ENCODE measurements at places on chromosomes 11 and 22.

- DNase-seq: no peak
These were observed 1.4 kb upstream of the KRTAP5-6 start for GRCh38 chr11:1695548-1696108.

DNA sequence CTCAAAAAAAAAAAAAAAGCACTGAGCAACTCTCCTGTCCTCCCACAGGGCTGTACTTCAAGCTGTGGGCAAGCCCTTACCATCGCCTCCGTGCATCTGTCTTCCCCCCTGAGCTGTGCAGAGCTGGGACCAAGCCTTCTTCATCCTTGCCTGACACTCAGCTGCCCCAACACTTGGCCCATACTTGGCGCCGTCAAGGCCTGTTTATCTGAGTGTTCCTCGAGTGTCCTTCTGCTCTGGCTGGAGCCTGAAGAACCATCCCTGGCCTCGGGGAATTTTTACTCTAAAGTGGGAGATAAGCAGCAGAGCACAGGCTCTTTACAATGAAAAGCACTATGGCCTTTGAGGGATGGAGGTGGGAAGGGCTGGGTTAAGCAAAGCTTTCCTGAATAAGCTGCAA is 1.6 kb upstream of the TIRAP start:
- DNase-seq: no peak

DNA sequence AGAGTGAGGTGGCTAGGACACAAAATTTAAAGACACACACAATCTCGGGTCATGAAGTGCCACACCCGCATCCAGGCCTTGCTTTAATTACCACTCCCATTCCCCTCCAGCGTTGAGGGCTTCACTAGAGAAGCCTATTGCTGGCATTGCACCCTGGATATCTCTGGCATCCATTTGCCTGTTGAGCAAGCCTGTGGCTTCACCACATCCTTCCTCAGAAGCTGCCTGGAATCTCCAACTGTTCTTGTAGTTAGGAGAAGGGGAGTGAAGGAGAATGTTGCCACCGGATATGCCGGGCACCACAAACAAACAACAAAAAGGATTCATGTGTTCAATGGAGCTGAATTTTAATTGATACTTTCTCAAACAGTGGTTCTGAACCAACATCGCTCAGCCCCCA is 34.4 kb upstream of the RCN1 start:
- DNase-seq: no peak

DNA sequence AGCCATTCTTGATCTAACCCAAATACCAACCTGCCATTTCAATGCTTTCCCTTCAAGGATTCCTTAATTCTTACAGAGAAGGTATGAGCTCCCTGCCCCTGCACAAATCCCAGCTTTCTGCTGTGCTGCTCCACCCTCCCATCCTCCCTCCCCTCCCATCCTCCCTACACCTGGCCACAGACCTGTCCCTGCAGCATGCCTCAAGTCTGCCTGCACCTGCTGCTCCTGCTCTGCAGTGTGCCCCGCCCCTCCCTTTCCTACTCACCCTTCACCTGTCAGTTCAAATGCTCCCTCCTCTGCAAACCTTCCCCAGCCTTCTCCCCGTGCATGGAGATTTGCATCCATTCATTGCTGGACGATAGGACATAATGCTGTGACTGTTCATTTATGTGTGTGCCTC is 139.9 kb upstream of the NARS2 start:
- no peak for DNase-seq

DNA sequence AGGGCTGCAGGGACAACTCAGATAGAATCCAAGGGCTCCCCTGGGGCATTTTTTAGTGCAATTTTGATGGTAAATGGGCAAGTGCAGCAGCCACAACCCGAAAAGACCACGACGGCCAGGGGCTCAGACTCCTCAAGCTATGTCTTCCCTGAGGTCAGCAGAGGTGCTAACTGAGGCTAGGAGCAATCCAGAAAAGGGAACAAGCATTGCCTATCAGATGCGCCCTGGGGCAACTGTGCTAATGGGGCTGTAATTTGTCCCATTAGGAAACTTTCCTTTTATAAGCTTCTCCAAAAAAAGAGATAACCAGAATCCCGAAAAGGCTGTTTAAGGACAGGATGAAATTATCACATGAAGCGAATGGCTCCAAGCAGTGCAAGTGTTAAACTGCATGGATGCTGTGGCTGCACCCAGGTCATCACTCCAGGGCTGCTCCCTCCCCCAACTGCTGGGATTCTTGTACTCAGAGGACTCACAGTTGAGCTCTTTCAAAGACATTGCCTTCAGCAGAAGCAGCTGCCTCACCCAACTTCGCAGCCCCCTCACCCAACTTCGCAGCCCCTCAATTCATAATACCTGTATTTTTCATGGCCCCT is 2.8 kb upstream of the CD3E start:
- DNase-seq: no peak

- DNase-seq: no peak
These were observed 217.7 kb downstream of the MN1 start for GRCh38 chr22:27583856-27584255.

DNA sequence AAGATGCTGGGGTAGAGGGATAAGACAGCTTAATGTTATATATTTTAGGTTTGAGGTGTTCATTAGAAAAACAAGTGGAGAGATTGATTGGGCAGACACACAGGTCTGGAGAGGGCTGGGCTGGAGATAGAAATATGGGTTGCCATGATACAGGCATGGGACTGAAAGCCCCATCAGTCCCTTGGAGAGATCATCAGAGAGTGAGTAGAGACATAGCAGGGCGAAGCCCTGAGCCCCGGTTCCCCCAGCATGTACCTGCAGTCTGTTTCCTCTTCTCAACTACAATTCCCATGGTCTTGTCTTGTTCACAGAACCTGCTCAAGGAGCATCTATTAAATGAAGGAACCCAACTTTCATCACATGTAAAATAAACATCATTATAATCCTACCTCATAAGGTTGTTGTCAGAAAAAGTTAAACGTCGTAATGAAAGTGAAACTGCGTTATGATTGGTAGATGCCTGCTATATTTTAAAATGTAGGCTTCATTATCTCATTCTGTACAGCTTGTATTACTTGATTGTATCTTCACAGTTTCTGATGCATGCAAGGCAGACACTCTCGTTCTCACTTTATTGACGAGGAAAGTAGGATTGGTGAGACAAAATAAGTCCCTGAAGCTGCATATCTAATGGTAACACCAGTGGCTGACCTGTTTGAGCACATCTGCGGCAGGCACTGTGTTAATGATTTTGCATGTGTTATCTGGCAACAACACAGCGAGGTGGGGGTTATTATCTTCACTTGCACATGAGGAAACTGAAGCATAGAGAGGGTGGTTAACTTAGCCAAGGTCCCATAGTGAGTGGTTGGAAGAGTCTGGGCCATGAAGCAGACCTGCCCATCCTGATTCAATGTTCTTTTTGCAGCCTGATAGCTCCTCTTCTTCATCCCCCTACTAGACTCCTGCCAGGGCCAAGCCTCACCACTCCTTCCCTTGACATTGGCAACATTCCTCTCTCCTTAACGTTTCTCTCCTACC is 63.5 kb downstream of the ENDOD1 start:
- no peak for DNase-seq

DNA sequence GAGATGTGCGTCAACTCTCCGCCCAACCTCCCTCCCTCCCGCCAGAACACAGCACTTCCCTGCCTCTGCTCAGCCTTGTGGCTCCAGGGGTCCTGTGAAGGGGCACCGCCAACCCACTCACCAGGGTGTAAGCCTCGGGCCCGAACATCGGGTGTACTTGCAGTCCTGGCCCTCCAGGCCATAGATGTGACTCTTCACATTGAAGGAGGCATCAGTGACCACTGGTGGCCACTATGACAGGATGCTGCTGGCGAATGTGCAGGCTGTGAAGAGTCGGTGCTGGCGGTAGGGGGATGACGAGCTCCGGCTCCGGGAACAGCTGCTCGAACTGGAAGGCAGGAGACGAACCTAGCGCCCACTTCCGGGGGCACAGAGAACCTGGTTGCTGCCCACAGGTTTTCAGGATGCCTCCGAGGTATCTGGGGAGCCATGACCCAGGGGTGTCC is 97.4 kb downstream of the MED15 start:
- DNase-seq: no peak

DNA sequence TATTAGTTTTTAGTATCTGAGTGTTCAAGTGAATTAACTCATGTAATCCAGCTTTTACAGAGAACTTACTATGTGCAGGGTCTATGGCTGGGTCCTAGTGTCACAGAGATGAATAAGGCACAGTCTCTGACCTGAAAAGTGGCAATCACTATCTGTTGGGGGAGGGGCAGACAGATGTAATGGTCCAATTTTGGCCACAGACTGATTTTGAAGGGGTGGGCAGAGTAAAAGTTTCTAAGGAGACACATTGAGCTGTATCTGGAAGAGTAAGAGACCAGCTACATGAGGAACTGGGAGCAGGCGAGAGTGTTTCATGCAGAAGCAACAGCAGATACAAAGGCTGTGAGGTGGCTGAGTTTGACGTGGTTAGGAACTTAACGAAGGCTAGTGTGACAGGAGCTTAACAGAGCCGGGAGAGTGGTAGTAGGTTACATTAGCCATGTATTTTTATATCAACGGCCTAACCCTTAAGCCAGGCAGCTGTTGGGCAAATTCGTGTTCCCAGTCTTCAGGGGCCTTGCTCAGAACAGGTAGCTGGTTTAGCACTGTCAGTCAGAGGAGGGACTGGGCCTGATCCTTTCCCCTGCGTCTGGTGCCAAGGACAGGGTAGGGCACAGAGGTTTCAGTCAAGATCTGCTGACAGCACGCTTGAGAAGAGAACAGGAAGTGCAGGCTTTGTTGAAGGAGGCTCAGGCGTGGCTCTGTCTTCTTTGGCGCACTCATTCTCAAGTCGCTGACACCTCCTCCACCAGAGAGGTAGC is 1.4 kb upstream of the STIM1 start:
- no peak for DNase-seq

GRCh38 chr11:82747471-82747870 is 13.8 kb upstream of the FAM181B start:
- DNase-seq: no peak

GRCh38 chr11:75269367-75269660 is 28.7 kb downstream of the TPBGL start:
- DNase-seq: no peak

GRCh38 chr11:3036419-3036818 is 20.8 kb downstream of the CARS1 start:
- DNase-seq: no peak

- DNase-seq: no peak
These were observed 404.2 kb downstream of the LUZP2 start for GRCh38 chr11:24900960-24901549.

DNA sequence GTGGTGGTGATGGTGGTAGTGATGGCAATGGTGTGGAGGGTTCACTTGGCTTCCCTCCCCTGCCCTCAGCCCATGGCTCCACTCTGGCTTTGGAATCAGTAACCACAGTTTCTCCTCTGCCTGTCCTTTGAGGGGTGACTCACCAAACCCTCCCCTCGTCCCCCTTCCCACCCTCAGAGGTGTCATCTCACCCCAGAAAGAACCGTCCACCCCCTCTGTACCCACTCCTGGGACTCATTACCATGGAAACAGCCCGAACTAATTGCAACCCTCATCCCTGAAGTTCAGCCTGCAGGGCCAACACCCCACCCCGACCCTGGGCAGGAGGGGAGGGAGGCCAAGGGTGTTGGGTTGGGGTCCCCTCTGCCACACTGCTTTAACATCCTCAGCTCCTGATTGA is 26.6 kb downstream of the PHLDB1 start:
- no peak for DNase-seq

DNA sequence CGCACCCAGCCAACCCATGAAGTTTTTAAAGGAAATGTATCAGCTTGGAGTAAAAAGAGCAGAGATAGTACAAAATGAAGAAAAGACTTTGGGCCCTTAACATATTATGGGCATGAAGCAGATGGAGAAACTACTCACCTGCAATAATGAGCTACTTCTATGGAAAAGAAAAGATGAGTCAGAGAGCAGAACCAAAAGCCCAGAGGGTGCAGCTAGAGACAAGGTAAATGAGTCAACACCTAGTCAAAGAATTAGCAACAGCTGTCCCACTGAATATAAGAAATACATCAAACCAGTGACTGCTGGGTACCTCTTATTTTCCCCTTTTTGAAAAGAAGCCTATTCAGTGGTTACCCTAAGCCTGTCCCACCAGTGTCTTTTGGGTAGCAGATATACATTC is 61.8 kb downstream of the RPL27A start:
- DNase-seq: no peak

GRCh38 chr11:128029219-128029722 is 558.1 kb downstream of the ETS1 start:
- no peak for DNase-seq

DNA sequence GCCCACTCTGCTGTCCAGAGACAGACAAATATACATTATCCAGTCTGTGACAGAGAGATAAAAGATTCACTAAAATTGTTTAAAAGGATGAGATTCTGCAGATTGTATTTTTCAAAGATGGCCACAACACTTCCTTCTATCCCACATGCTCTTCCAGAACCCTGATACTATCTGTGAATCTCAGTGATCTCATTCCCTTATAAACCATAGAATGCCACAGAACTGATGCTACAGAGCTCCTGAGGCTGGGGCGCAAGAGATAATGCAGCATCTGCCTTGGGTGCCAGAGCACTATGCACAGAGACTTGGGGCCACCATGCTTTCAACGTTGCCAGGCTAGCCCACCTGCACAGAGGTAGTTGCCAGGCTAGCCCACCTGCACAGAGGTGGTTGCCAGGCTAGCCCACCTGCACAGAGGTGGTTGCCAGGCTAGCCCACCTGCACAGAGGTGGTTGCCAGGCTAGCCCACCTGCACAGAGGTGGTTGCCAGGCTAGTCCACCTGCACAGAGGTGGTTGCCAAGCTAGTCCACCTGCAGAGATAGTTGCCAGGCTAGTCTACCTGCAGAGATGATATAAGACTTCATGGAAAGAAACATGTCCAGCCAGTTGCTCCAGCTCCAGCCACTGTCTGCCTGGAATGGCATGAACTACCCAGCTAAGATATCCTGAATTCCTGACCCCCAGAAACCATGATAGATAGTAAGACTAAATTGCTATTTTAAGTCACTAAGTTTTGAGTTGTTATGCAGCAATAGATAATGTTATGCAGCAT is 17.6 kb upstream of the SEPTIN5 start:
- DNase-seq: no peak

GRCh38 chr11:77125191-77125590 is 2.9 kb upstream of the MYO7A start:
- DNase-seq: no peak

DNA sequence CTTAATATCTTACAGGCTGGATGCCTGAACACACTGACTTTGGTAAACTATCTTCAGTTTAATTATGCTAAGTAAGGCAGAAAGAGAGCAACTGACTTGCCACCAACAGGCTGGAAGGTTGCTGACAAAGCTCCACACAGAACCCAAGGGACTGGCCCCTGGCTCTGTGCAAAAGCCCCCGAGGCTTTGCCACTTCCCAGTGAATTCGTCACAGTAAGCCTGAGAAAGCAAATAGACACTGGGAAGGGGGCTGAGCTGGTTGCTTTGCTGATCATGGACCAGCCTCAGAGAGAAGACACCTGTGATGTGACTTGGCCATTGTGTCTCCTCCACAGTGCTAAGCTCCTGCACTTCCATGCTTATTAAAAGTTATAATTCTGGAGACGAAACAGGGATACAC is 91.7 kb downstream of the BLID start:
- DNase-seq: no peak

GRCh38 chr11:23604966-23605365 is 744.7 kb upstream of the CCDC179 start:
- DNase-seq: no peak

GRCh38 chr11:86940122-86940777 is 14.9 kb downstream of the FZD4 start:
- DNase-seq: no peak

All from stimulated activated CD4-positive, alpha-beta T cell treated with anti-CD3 and anti-CD28 coated beads, TNF-alpha, amount 100 ng/mL, for 48 hours (primary cell).